AG08395 (cell line): ENCODE measurements at places on chromosomes 2 and 18.
A peak's percentile ranks its signal among the peaks of the same experiment; 100 is the strongest.

GRCh38 chr2:85936421-85937068, 47.8 kb upstream of the ST3GAL5 start:
- DNase-seq = no peak

- DNase-seq = no peak
Measured at GRCh38 chr2:131827481-131828163, 299.9 kb downstream of the CCDC74A start.

DNA sequence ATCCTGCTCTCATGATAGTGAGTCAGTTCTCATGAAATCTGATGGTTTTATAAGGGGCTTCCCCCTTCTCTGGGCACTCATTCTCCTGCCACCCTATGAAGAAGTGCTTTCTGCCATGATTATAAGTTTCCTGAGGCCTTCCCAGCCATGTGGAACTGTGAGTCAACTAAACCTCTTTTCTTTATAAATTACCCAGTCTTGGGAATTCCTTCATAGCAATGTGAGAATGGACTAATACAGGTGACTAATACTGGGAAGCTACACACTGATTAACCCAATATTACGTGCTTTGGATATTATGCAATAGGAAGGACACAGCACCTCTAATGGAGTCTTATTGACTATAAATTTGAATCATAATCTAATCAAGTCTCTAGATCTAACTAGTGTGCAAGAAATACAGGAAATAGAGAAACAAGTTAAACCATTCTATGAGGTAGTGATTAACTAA, 107.2 kb upstream of the ETAA1 start:
- DNase-seq = no peak

DNA sequence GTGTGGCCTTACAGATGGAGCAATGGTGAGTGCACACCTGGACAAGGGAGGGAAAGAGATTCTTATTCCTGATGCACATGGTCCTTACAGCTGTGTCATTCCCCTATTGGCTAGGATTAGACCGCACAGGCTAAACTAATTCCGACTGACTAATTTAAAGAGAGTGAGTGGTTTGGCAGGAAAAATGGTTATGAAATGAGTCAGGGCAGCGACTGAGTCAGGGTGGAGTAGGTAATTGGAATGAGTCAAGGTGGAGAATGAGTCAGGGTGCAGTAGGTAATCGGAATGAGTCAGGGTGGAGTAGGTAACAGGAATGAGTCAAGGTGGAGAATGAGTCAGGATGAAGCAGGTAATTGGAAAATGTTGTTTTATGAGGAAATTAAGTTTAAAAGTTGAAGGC, 1353.7 kb upstream of the LRRTM1 start:
- no peak for DNase-seq

GRCh38 chr2:28084564-28084963, 194.0 kb downstream of the BABAM2 start:
- no peak for DNase-seq

- no peak for DNase-seq
Measured at GRCh38 chr18:33844232-33844631, 266.2 kb downstream of the ASXL3 start.

DNA sequence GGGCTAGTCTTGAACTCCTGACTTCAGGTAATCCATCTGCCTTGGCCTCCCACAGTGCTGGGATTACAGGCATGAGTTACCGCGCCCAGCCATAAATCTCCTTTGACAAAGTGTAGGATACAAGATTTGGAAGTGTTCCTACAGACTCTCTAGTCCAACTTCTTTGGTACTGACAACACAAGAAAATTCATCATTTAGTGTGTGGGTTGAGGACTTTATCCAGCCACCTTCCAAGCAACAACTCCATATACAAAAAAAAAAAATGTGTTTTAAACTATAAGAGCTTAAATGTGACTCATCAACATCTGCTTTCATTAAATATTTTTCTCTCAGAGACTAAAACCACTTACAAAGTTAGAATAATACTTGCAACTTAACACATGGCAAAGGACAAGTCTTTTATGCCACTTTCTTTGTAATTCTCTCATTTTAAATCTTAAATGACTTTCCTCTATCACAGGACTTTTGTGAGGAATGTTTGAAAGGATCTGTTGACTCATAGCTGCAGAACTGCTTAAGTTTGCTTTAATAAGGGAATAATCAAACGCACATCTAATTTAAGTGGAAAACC, 46.2 kb upstream of the ITGAV start:
- peak; percentile 20 for DNase-seq

GRCh38 chr2:202035089-202035940, 1.7 kb downstream of the FZD7 start:
- no peak for DNase-seq

GRCh38 chr2:69119104-69119894, 106.3 kb downstream of the ANTXR1 start:
- DNase-seq = peak; percentile 22

DNA sequence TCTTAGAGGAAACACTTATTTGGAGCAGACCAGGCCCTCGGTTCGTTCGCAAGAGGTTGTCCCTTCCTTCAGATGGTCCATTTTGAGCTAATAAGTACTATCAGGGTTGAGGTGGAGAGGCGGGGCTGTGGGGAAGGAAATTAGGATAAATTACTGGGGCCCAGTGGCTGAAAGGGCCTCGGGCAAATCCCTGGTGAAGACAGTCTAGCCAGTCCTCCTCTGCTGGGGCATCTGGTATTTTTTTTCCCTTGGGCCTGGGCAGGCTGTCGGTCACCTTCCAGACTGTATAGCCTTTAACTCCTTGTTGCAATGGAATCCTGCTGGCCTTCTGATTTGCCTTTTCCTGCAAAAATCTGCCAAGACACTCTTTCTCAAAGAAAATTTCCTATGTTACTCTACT, 1.7 kb upstream of the MYO3B start:
- DNase-seq = no peak

- DNase-seq = no peak
Measured at GRCh38 chr2:206176121-206176520, 16.4 kb downstream of the EEF1B2 start.

DNA sequence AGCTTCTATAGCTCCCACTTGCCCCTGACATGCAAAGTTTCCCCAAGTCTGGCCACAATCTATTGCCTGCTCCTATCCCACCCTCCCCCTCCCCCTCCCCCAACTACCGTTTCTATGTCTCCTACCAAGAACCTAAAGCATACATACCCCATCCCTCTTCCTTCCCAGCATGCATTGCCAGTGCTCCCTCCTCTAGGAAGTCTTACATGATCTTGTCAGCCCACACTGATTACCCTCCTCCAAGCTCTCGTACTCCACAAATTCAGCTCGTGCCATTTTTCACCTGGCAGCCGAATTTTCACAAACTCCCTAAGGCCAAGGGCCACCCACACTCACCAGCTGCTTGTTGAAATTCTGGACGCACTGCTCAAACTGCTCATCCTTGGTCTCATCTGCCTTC, 30.7 kb downstream of the BIN1 start:
- DNase-seq = no peak

DNA sequence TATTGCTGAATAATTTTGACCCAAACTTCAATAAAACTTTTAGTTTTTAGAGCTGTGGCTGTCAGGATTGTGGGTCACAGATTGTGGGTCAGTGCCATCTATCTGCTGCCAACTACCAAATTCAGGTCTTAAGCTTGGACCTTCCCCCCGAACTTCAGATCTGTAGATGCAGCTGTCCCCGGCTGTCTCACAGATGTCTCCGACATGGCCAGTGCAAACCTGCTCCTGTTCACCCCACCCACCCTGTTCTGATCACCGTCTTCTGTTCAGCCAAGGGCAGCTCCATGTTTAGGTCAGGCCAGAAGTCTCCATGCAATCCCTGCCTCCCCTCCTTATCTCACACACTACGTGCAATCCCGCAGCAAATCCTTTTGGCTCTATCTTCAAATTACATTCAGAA, 175.0 kb downstream of the PRKCE start:
- DNase-seq = no peak

GRCh38 chr2:134621939-134622705, 96.7 kb downstream of the TMEM163 start:
- no peak for DNase-seq

DNA sequence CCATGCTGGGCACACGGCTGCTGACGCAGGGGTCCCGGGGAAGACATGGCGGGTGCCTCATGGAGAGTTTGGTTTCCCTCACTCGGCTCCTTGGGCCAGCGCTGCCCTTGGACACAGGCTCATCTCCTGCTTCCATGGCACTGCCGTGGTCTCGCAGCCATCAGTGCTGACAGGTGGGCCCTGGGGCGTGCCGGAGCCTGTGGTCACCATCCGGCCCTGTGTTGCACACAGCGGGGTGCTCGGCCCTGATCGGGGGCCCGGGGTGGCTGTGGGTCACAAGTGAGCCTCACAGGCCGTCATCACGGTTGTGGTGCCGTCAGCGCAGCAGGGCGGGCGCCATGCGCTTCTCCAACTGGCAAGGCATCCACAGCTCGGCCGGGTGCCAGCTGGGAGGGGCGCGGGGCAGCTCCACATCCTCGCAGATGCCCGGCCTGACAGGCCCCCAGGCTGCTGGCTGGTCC, 582 bp downstream of the RTP5 start:
- no peak for DNase-seq
